ENCODE measurements at places on chromosomes 13 and 19. TPM values are rescaled to one million over a fixed set of nuclear protein-coding genes. Genes with fewer than 3 reads are reported as not detected.

ATXN8OS gene
- total RNA-seq, result not detected

C19orf38 gene
- total RNA-seq, result 3.3 TPM

DNA sequence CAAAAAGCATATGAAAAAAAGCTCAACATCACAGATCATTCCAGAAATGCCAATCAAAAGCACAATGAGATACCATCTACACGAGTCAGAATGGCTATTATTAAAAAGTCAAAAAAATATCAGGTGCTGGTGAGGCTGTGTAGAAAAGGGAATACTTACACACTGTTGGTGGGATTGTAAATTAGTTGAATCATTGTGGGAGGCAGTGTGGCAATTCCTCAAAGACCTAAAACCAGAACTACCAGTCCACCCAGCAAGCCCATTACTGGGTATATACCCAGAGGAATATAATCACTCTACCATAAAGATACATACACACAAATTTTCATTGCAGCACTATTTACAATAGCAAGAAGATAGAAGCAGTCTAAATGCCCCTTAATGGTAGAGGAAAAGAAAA lies 529.9 kb downstream of the SLITRK1 start:
- H3K4me3 ChIP-seq, result no peak overlapping the region
- no peaks in the 10 kb centered on the region for H3K4me1 ChIP-seq
- no peaks in the 10 kb centered on the region for H3K36me3 ChIP-seq
- H3K27me3 ChIP-seq, result no peaks in the 10 kb centered on the region

DNA sequence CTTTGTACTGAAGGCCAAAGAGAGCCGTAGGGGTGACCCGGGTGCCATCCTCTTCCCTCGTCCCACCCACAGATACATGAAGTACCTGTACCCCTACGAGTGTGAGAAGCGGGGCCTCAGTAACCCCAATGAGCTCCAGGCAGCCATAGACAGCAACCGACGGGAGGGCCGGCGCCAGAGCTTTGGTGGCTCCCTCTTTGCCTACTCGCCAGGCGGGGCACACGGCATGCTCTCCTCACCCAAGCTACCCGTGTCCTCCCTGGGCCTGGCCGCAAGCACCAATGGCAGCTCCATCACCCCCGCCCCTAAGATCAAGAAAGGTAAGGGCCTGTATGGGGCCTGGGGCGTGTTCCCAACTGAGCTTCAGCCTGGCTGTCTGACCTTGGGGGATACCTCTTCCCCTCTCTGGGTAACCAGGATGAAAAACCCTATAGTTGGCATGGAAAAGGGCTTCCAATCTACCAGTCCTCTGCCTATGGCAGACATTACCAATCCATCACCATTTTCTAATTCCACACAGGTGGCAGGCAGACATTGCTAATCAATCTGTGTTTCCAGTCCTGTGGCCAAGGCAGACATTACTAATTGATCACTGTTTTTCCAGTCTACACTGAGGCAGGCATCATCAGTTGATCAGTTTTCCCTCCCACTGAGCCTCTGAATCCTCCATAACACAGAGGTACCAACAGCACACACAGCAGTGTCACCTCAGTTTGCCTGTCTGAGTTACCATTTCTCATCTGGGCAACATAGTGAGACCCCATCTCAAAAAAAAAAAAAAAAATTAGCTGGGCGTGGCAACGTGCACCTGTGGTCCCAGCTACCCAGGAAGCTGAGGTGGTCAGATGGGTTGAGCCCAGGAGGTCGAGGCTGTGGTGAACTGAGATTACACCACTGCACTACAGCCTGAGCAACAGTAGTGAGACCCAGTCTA lies 19.1 kb upstream of the WDR18 start:
- H3K36me3 ChIP-seq, result peaks cover 6% of the 10 kb centered on the region
- no peak for DNase-seq
- H3K27me3 ChIP-seq, result no peaks in the 10 kb centered on the region
- no peak overlapping the region for H3K27ac ChIP-seq
- no peak overlapping the region for H3K4me3 ChIP-seq

JUNB gene
- 128 TPM for total RNA-seq

GRCh38 chr13:112452380-112453206 lies 76.4 kb downstream of the SPACA7 start:
- H3K4me3 ChIP-seq, result no peak overlapping the region
- H3K27me3 ChIP-seq, result no peaks in the 10 kb centered on the region
- no peaks in the 10 kb centered on the region for H3K4me1 ChIP-seq

ERICH4 gene
- total RNA-seq, result not detected

HPN gene
- 134 TPM for total RNA-seq

DNA sequence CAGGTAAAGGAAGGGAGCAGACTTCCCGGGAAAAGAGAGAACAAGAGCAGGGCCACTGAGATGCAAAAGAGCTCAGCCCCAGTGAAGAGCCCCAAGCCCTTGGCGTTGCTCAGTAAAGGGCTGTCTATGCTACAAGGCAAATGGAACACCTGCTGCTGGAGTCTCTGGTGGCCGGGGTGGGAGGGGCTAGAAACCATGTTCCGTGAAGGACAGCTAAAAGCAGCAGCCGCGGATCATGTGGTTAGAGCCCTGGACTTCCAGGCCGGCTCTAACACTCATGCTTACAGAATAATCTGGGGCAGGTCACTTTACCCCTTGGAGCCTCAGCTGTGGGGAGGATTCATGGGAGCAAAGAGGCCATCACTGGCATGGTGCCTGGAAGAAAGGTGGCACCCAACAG lies 17.8 kb downstream of the POU2F2 start:
- no peaks in the 10 kb centered on the region for H3K36me3 ChIP-seq
- no peak overlapping the region for H3K4me3 ChIP-seq
- no peak overlapping the region for H3K27ac ChIP-seq
- DNase-seq, result no peak
- no peaks in the 10 kb centered on the region for H3K4me1 ChIP-seq

DNA sequence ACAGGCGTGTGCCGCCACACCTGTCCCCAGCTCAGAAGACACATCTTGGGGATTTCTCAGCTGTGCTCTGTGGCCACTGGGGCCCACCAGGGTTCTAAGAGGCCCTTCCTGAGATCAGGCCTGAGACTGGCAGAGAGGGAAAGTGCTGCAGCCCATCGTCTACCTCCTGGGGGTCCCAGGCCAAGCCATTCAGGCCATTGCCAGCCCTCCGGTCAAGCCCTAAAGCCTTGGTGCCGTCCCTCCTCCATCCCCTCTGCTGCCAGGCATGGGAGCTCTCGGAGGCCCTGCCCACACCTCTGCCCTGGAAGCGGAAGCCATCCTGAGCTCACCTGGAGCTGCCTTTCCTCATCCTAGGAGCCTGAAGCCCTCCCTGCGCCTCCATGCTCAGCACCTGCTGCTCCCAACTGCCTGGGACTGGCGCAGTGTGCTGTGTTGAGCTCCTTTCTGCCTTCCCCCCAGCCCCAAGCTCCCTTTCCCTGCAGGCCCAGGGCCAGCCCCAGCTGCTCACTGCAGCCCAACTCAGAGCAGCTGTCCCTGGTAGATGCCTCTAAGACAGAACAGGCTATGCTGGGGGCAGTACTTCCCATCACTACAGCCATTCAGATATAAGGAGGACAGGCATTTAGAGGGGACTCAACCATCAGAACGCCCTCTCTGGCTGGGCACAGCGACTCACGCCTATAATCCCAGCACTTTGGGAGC lies 2.9 kb downstream of the SLC7A9 start:
- no peak for DNase-seq
- H3K27me3 ChIP-seq, result no peaks in the 10 kb centered on the region
- H3K36me3 ChIP-seq, result no peaks in the 10 kb centered on the region
- no peak overlapping the region for H3K4me3 ChIP-seq
- H3K27ac ChIP-seq, result no peak overlapping the region
- no peaks in the 10 kb centered on the region for H3K4me1 ChIP-seq

DNA sequence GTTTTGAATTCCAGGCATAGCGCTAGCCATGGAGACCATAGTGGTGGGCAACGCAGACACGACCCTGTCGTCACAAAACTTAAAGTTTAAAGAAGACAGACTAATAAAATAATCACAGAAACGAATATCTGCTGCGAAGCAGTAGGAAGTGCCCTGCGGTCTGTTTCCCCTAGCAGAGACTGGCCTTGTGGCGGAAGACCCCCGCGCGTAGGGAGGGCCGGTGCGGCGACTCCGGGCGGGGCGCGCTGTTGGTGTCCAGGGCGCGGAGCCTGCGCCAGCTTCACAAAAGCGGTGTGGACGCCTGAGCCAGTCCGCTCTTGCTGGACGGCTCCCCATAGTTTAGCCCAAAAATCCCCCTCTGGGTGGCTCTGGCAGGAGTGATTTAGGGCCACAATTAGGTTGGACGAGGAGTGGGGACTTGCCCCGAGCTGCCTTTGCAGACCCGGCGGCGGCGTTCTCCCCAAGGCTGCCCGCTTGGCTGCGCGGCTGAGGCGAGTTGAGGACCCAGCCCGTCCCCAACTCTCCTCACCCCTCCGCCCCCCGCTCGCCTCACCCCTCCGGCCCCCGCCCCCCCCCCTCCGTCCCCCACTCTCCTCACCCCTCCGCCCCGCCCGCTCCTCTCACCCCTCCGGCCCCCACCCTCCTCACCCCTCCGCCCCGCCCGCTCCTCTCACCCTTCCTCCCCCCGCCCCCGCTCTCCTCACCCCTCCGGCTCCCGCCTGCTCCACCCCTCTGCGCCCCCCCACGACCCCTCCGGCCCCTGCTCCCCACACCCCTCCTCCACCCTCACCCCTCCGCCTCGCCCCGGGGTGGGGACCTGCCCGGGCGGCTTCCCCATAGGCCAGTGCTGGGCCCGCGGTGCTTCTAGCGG lies 14.2 kb upstream of the LATS2 start:
- H3K27me3 ChIP-seq, result no peaks in the 10 kb centered on the region
- H3K36me3 ChIP-seq, result no peaks in the 10 kb centered on the region
- DNase-seq, result peak; percentile 70
- H3K27ac ChIP-seq, result no peak overlapping the region
- peak overlapping the region; percentile 66 for H3K4me3 ChIP-seq

GRCh38 chr13:72570019-72570418 lies 157.4 kb downstream of the MZT1 start:
- no peak overlapping the region for H3K27ac ChIP-seq
- no peak for DNase-seq
- H3K27me3 ChIP-seq, result no peaks in the 10 kb centered on the region
- no peaks in the 10 kb centered on the region for H3K4me1 ChIP-seq
- H3K4me3 ChIP-seq, result no peak overlapping the region

AMER2 gene
- total RNA-seq, result 0.06 TPM

KIRREL2 gene
- not detected for total RNA-seq

DNA sequence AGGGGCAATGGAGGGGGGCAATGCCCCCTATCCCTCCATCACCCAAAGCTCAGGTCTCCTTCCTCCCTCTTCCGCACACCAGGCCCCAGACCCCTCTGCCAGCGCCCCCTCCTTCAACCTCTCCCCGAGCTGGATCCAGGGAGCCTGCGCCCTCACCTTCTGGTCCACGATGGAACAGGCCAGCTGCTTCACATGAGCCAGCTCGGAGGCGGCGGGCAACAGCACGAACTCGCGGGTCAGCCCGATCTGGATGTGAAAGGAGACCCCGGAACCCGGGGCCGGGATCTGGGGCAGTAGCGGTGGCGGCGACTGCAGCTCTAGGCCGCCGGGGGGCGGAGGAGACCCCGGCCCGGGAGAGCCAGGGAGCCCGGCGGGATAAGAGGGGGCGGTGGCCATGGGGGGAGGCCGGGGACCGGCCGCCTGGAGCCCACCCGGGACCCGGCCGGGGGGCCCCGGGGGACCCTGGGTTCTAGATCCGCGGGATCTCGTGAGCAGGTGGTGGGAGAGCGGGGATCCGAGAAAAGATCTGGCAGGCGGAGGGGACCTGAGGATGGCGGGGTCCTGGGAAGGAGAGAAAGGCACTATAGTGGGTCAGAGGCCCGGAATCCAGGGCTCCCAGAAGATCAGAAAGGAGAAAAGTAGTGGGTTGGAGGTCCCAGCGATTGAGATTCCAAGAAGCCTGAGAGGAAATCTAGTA lies 791 bp downstream of the PRKD2 start:
- DNase-seq, result peak; percentile 57
- H3K4me1 ChIP-seq, result peaks cover 15% of the 10 kb centered on the region
- H3K36me3 ChIP-seq, result no peaks in the 10 kb centered on the region
- peak overlapping the region; percentile 85 for H3K27ac ChIP-seq

CCDC8 gene
- 18.9 TPM for total RNA-seq

DNA sequence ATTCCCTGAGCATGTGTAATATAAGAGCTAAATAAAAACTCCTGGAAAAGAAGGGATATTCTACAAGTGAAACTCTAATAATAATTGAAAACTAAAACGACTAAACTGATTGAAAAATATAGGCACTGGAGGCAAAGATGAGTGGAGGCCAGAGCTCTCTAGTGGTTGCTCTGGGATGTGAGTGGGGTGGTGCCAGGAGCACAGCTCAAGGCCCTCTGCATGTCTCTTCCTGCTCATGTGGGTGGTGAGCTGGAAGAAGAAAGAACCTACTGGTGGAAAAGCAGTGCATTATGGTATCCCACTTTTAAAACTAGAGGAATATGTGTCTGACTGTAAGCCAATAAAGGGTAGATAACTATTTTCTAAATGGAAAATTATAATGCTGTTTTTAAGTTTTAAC lies 15.8 kb upstream of the ARHGEF7 start:
- H3K4me1 ChIP-seq, result no peaks in the 10 kb centered on the region
- DNase-seq, result no peak
- no peaks in the 10 kb centered on the region for H3K36me3 ChIP-seq
- H3K27me3 ChIP-seq, result peaks cover 2% of the 10 kb centered on the region
- no peak overlapping the region for H3K27ac ChIP-seq

GRCh38 chr13:73055813-73056564 lies 2.8 kb upstream of the KLF5 start:
- no peak for DNase-seq
- peaks cover 5% of the 10 kb centered on the region for H3K27me3 ChIP-seq
- no peak overlapping the region for H3K27ac ChIP-seq
- H3K4me1 ChIP-seq, result no peaks in the 10 kb centered on the region

PTOV1 gene
- 118 TPM for total RNA-seq

- H3K36me3 ChIP-seq, result no peaks in the 10 kb centered on the region
- H3K27ac ChIP-seq, result no peak overlapping the region
- no peak for DNase-seq
- no peaks in the 10 kb centered on the region for H3K4me1 ChIP-seq
- H3K27me3 ChIP-seq, result no peaks in the 10 kb centered on the region
These were observed 1221.1 kb downstream of the SLITRK1 start for GRCh38 chr13:82661126-82661525.

- no peak overlapping the region for H3K27ac ChIP-seq
- no peaks in the 10 kb centered on the region for H3K36me3 ChIP-seq
- no peak for DNase-seq
- H3K4me3 ChIP-seq, result no peak overlapping the region
- no peaks in the 10 kb centered on the region for H3K27me3 ChIP-seq
- no peaks in the 10 kb centered on the region for H3K4me1 ChIP-seq
These were observed 672.4 kb upstream of the MIR17HG start for GRCh38 chr13:90675129-90675528.

SAMD1 gene
- total RNA-seq, result 28.3 TPM

NLRP11 gene
- 0.35 TPM for total RNA-seq

- peaks cover 13% of the 10 kb centered on the region for H3K4me1 ChIP-seq
- DNase-seq, result no peak
- no peaks in the 10 kb centered on the region for H3K27me3 ChIP-seq
- no peaks in the 10 kb centered on the region for H3K36me3 ChIP-seq
- H3K27ac ChIP-seq, result no peak overlapping the region
- no peak overlapping the region for H3K4me3 ChIP-seq
These were observed 4.3 kb downstream of the NANOS3 start for GRCh38 chr19:13881251-13881691.

KRTDAP gene
- not detected for total RNA-seq

- DNase-seq, result no peak
- H3K4me3 ChIP-seq, result no peak overlapping the region
- H3K36me3 ChIP-seq, result no peaks in the 10 kb centered on the region
- no peaks in the 10 kb centered on the region for H3K4me1 ChIP-seq
- no peaks in the 10 kb centered on the region for H3K27me3 ChIP-seq
- no peak overlapping the region for H3K27ac ChIP-seq
These were observed 1736.2 kb downstream of the SLITRK5 start for GRCh38 chr13:89407357-89407756.

GRCh38 chr19:49840736-49841249 lies 10.2 kb upstream of the PTOV1 start:
- H3K27ac ChIP-seq, result no peak overlapping the region
- H3K36me3 ChIP-seq, result peaks cover 7% of the 10 kb centered on the region
- no peak overlapping the region for H3K4me3 ChIP-seq
- H3K4me1 ChIP-seq, result no peaks in the 10 kb centered on the region
